ENCODE measurements at places on chromosomes 3 and 15. TPM values are rescaled to one million over a fixed set of nuclear protein-coding genes. Genes with fewer than 3 reads are reported as not detected.

Gene FBXO40
- 0.04 TPM for total RNA-seq

Gene WDR49
- total RNA-seq: 0.92 TPM

Gene ISLR
- total RNA-seq: 0.50 TPM

Gene LRRC3B
- total RNA-seq: 3.0 TPM

Gene KY
- not detected for total RNA-seq

Gene MYZAP
- total RNA-seq: 0.68 TPM

Gene CMTM7
- total RNA-seq: 19.9 TPM

Gene UCN2
- total RNA-seq: 0.46 TPM

Gene CX3CR1
- 0.37 TPM for total RNA-seq

Gene TMEM207
- total RNA-seq: not detected

Data from WTC11 (cell line).